ENCODE measurements at places on chromosomes 13 and 19.

- DNase-seq: peak; percentile 55
Measured at GRCh38 chr19:47658431-47659348, 49.8 kb downstream of the BICRA start.

- DNase-seq: no peak
Measured at GRCh38 chr13:21929400-21929799, 258.5 kb downstream of the FGF9 start.

DNA sequence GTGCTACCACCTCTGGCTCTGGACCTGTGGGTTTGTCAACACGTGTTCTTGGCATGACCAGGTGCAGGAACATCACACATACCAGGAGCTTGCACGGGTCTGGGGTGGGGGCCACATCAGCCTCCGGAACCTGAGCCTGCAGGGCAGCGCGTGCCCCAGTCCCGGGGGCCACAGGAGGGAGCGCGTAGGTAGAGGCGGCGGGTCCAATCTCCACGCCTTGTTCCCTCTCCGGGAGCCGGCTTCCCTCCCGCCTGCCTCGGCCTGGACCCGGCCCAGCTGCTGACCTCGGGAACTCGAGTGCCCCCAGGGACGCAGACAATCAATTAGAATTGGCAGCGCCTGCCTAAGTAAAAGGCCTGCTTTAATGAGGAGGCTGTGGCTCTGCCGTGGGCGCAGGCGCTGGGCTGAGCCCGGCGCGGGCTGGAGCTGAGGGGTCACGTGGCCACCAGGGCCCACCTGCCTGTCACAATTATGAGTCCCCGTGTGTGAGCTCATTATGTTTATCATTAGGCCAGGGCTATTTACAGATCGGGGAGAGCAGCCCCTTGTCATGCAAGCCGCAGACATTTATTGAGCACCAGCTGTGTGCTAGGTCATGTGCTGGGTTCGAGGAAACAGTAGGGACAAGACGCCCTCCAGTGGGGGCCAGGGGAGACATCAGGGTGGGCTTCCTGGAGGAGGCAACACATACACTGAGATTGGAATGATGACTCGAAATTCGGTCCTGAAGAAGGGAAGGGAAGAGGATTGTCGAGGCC is 32.2 kb upstream of the TNFAIP8L1 start:
- DNase-seq: no peak

GRCh38 chr19:17671906-17672305 is 16.2 kb downstream of the UNC13A start:
- peak; percentile 65 for DNase-seq

- no peak for DNase-seq
Measured at GRCh38 chr19:33246709-33247440, 21.2 kb upstream of the SLC7A10 start.

GRCh38 chr19:17320435-17320834 is 11.1 kb downstream of the DDA1 start:
- no peak for DNase-seq

DNA sequence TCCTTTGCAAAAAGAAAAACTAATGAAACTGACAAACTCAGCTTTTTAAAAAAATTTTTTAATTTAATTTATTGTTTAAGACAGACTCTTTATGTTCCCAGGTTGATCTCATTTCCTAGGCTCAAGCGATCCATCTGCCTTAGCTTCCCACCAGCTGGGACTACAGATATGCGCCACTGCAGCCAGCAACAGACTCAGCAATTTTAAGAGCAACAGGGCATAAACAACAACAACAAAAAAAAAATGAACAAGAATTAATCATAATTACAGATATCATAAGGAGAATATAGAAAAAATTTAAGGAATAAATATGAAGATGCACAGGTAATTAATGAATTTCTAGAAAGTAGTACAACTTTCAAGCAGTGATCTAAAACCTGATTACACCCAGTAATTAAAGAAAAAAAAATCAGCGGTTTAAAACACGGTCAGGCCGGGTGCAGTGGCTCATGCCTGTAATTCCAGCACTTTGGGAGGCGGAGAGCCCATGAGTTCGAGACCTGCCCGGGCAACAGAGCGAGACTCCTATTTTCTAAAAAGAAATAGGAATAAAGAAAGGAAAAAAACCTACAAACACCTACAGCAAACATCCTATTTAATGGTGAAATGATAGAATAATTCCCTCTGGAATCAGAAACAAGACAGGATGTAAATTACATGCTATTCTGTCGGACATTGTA is 1.4 kb downstream of the ZNF699 start:
- no peak for DNase-seq

DNA sequence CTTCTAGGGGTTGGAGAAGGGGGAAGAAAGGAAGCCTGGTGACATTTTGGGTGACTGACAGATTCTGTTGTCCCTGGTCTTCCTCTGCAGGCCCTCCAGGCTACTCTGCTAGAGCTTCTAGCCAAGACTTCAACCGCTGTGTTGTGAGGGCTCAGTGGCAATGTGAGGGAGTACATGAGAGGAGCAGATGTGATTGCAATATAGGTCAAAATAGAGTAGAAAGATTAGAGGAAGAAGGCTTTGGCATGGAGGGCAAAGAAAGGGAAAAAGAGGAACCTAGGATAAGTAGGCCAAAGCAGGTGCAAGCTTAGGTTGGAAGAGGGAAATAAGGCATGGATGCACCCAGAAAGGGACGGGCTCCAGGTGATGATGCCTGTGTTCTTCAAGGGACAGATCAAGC is 216.9 kb downstream of the RGCC start:
- no peak for DNase-seq

DNA sequence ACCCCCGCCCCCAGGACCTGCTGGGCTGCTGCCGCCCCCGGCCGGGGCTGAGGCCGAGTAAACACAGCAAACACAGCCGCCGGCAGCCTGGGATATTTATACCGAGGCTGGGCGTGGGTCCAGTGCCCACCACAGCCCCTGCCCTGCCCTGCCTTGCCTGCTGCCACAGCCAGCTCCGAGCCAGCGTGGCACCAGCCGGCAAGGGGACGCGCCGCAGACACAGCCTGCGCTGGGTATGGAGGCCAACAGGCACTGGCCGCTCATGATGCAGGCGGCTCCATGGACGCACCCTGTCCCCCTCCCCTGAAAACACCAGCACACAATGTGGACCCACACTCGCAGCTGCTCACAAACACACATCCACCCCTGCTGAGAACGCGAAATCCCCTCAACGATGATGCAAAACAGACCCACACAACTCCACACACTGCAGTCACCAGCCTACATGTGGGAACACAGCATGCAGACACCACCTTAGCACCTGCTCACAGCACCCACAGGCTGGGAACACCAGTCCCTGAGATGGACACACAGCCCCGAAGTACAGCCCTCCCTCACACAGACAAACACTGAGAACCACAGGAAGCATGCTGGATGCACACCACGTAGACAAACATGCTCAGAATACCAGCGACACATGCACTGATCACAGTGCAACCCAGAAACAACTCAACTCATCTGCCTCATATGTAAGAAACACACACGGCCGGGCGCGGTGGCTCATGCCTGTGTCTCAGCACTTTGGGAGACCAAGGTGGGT is 16.2 kb downstream of the CCDC97 start:
- DNase-seq: peak; percentile 90

- no peak for DNase-seq
Measured at GRCh38 chr13:106537521-106537920, 2.1 kb upstream of the EFNB2 start.

DNA sequence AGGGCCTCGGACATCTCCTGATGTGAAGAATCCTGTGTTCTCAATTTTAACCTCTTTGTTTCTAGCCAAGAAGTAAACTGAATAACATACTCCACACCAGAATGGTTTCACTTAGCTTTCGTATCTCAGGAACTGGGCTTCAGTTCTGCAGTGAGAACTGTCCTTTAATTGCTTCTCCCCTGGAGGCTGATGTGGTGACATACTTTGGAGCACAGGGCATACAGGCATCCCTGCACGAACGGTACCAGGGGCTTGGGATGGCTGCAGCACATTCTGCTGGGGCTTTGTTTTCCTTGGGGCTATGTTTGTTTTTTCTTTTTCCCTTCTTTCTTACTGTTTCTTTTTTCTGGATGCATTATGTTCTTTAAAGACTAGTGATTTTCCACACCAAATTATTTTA is 230.5 kb downstream of the TM9SF2 start:
- no peak for DNase-seq

GRCh38 chr19:47112166-47112996 is 1.2 kb downstream of the ZC3H4 start:
- DNase-seq: peak; percentile 94

- DNase-seq: no peak
Measured at GRCh38 chr13:90281709-90282108, 1065.8 kb upstream of the MIR17HG start.

DNA sequence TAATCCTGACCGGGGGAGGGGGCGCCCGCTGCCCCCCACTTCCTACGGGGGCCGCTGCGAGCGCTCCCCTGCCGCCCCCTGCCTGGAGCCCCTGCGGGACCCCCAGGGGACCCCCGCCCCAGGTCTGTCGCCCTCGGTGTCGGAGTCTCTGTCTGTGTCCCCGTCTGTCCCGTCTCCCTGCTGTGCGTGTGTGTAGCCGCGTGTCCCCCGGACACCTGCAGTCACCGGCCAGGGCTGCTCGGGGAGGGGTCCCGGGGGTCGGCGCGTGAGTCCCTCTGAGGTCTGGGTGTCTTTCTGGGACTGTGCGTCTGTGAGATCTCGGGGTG is 7.7 kb upstream of the NFIC start:
- DNase-seq: no peak

DNA sequence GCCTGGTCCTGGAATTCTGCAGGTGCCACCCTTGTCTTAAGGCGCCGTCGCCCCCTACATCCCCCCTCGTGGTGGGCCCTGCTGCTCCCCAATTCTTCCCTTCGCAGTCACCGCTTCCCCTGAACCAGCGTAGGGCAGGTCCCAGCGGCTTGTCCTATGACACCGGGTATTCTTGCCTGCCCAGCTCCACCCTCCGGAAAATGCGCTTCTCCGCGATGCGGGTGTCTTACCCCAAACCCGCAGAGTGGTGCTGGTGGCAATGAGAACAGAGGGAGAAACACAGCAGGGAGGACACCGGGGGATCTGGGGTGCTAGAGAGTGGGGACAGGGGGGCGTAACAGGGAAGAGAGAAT is 9.0 kb downstream of the ZNF808 start:
- DNase-seq: peak; percentile 21

DNA sequence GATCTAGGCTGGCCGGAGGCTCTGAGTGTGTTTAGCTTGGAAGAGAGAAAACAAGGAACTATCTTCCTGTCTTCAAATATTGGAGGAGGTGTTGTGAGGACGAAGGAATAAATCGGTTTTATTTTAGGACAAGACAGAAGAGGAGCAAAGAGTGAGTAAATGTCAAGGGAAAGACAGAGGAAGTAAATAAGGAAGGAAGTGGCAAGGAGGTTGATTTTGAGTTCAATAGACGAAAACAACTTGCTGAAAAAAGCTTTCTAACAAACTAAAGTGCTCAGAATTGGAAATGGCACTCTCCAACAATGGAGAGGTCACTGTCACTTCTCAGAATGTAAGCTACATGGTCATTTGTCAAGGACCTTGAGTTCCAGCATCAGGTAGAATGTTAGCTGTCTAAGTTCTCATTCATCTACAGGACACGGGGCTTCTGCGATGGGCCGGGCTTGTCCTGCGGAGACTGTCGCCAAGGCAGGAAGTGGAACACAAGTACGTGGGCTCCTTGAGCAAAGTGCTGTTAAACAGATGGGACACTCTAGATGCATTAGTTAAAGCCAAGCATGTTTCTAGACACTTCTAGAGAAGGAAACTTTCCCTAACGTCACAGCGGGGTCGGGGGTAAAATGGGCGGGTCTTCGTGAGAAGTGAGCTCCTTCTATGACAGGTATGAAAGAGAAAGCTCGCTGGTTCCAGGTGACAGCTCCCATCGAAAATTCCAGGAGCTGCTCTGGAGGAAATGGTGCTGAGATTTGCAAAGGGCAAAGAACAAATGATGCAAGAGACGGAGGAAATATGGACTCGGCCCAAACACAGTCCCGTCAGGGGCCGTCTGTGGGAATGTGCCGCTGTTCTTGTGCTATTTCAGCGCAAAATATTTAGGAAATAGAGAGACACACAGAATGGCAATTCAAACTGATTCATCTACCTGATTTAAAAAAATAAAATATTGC is 103.9 kb upstream of the UBL3 start:
- no peak for DNase-seq

DNA sequence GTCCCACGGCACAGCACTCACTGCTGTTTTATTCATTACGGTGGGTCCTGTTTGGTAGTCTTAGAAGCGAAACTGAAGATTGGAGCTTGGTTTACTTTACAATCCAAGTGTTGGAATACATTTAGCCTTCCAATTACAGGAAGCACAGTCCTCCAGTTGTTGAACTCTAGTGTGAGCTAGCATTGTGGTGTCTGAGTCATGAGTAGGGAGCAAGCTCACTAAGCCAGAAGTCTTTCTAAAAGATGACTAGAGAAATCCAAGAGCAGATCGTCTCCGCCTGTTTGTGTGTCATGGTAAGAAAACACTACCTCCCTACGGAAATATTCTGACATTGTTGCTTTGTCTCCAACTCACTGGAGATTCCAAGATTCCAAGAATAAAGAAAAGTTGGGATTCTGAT is 10.1 kb upstream of the SHISA2 start:
- peak; percentile 56 for DNase-seq

DNA sequence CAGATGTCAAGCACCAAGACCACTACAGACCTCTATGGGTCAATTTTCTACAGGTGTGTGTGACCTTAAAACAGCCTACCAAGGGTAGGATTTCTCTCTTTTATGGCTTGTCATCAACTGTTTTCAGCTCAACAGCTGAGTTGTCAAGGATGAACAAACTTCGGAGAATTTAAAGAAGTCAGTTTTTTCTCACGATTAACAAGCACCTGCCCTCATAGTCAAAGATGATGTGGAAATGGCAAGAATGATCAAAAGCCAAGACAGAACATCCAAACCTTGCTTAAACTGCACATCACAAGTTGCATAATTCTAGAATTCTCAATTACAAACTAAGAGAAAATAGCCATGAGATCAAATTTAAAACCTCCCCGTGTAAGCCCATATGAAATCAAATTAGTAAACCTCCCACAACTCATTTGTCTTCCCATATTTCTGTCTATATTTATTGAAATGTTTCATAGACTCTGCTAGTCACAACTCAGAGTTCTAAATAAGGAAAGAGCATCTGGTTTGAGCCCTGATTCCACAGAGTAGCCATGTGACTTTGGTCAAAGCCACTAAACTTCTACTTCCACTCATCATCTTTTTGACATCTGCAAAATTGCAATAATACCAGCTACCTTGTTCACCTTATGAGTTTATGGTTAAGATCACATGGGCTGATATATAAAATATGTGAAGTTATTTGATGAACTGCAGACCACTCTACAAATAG is 521.5 kb upstream of the HTR2A start:
- DNase-seq: no peak

- no peak for DNase-seq
Measured at GRCh38 chr19:12379732-12380443, 14.4 kb upstream of the ZNF442 start.

GRCh38 chr19:49297403-49297802 is 27.6 kb downstream of the SLC6A16 start:
- peak; percentile 43 for DNase-seq

DNA sequence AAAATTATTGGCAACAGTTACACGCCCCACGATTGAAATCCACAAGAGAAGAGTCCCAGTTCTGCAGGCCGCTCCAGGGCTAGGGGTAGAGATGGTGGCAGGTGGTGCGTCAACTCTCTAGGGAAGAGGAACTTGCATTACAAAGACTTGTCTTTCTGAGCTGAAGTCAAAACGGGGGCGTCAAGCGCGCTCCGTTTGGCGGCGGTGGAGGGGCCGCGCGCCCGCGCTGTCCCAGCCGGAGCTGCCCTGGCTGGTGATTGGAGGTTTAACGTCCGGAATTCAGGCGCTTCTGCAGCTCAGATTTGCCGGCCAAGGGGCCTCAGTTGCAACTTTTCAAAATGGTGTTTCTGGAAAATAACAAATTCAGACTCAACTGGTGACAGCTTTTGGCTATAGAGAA is 38.9 kb downstream of the SOX1 start:
- DNase-seq: no peak

- no peak for DNase-seq
Measured at GRCh38 chr13:76091076-76091475, 454.9 kb downstream of the LMO7 start.

Data from EH (cell line).